ENCODE measurements at places on chromosomes 5 and 9. TPM values are rescaled to one million over a fixed set of nuclear protein-coding genes. Genes with fewer than 3 reads are reported as not detected.

FAM78A gene
- 2.8 TPM for polyA plus RNA-seq

ZNF483 gene
- 2.0 TPM for polyA plus RNA-seq

PRDM9 gene
- polyA plus RNA-seq, result not detected

CBY3 gene
- 0.36 TPM for polyA plus RNA-seq

CDH18 gene
- polyA plus RNA-seq, result 0.73 TPM

CDH6 gene
- polyA plus RNA-seq, result 65.6 TPM

SPOCK1 gene
- polyA plus RNA-seq, result 9.0 TPM

DNA sequence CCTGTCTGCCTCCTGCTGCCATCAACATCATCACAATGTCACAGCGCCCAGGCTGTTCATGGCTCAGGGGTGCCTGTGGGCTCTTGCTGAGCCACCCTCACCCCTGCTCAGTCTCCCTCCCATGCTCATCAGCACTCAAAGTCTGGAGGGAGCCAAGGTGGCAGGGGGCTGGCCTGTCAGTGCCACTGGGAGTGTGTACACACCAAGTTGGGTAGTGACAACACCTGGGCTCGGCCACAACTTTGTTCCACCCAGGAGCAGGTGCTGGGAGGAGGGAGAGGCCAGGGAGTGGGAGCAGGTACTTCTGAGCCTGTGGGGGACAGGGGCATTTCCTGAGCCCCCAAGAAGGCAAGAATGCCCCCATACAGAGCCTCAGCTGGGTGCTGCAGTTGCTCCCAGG lies 77.5 kb upstream of the C6 start:
- DNase-seq, result no peak

DNA sequence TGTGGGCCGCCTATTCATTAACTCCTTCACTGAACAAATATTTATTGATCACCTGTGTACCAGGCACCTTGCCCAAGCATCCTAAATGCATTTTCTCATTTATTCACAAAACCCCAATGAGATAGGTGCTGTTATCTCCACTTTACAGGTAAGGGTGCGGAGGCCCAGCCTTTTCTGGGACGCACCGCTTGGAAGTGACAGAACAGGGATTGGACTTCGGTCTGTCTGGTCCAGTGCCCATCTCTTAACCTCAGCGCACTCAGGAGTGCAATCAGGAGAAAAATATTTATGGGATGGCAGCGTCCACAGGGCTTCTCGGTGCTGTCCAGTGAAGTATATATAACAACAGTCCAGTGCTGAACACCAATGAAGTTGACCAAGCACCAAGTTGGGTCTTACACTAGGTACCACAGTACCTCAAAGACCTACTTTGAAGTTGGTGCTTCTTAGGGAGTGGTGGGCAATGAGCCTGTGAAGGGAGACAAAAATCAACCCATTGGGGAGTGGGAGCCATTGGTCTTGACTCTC lies 18.9 kb upstream of the GARNL3 start:
- DNase-seq, result no peak

DNA sequence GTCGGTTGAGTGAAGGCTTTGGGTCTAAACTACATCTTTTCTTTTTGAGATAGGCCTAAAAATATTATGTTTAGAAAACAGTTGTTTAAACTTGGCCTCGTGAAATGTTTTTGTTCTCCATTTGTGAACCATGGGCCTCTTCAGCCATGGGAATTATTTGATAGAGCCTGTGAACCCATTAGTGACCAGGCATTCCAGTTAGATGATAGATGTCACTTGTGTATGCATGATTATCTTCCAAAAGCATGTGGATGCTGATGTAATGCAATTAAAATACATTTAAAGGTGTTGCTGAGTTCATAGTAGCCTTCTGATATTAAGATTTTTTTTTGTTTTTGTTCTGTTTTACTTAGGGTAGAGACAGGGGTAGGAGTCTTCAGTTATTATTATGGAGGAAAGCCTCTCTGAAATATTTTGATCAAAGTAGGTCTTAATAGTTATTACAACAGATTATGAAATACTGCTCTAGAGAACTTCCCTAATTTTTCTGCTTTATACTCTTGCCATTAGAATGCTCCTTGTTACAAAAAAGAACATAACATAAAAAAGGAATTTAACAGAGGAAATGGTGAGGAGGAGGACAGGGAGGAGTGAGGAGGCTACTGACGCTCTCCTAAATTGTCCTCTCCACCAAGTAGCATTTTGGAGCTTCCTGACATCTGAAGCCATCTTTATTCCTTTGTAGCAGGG lies 32.9 kb downstream of the CPEB4 start:
- no peak for DNase-seq

- DNase-seq, result no peak
These were observed 20.0 kb upstream of the MLANA start for GRCh38 chr9:5870691-5871090.

- DNase-seq, result no peak
These were observed 280.4 kb downstream of the CDH9 start for GRCh38 chr5:26757941-26758340.

DNA sequence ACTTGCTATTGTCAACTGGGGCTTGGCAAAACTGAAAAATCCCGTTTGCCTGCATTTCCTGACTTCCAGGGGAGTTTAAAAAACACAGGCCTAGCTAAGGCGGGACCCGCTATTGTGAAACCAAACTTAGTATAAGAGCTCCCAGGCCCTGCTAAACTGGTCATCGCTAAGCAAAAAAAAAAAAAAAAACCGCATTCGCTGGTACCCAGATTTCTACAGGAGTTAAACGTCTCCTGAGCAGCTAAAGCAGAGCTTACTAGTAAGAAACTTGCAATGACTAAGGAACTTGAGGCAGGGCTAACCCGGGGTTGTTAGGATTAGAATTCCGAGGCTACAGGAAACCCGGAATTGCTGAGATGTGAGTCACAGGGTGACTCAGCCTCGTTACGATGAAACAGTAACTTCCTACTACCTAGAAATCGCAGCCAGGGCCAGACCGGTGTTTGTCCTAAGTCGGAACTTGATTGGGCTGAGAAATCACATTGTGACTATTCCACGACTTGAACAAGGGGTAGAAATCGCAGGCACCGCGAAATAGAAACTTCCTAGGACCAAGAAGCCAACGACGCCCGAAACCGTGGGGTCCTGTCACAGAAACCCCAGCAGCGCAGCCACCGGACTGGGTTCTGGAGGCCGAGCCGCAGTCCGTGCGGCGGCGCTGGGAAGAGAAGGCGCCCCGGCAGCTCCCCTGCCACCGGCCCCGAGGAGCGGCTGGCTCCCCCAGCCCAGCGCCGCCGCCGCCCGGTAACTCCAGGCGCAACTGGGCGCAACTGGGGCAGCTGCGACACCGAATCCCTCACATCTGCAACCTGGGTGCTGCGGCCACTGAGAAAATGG lies 89.4 kb downstream of the ANXA2R start:
- no peak for DNase-seq

- DNase-seq, result no peak
These were observed 20.8 kb upstream of the PTBP3 start for GRCh38 chr9:112354081-112354743.

DNA sequence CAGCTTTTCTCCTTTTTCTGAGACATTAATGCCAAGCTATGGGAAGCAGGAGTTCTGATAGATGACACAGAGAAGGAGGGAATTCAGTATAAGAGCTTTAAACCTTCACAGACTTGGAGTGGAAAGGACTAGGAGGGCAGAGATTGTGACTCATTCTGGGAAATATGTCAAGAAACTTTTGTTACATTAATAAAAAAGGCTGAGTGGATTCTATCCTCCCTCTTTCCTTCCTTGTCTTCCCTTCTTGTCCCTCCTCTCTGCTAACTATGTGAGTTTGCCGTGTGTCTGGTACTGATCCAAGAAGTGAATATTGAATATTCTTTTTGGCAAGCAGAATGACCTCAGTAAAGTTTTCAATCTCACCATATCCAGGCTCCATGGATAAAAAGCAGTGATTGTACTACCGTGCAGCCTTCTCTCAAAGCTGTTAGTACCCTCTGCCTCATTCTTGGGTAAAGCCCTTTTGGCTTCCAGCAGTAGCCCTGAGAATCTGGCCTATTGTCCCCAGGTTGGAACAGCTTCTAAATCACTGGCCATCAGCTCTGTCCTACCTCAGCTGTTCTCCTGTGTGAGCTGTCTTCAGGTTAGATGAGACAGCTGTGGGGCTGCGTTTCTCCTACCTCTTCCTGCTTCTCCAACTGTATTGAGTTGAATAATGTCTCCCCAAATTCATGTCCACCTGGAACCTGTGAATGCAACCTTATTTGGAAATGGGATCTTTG lies 73.9 kb downstream of the ATG10 start:
- DNase-seq, result no peak

DNA sequence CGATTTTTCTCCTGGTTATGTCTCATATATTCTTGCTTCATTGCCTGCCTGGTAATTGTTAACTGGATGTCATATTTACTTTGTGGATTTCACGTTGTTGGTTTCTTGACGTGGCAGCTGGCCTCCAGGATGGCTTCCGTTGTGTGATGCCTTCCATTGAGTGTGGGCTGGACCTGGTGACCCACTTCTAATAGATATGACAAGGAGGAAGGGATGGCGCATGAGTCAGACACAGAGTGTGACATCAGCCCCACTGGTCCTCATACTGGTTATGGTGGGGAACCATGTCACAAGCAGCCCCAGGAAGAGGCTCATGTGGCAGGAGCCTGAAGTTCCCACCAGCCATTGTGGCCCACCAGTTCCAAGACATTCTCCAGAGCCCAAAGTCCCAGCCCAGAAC lies 6.4 kb upstream of the PAEP start:
- no peak for DNase-seq

DNA sequence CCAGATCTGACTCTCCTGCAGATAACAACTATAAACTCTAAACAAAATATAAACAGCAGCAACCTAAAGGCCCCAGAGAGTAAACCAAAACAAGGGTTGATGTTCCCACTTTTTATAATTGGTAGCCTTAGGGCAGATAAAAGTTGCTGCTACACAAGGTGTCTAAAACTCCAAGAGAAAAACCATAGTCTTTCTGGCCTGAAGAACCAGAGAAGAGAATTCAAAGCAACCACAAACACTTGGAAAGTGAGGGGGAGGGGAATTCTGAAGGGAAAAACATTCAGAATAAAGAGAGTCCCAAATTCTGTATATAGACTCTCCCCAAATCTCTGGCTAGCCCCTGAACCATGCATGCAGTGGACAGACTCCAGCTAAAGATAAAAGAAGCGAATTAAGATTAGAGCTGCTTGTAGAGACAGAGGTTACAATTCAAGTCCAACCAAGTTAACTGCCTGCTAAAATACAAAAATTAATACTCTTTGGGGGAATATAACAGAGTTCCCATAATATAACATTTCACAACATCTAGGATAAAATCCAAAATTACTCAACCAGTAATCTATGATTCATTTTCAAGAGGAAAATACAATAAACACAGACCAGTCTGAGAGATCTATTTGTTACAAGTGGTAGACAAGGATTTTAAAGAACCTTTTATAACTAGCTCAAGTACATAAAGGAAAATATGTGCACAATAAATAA lies 37.5 kb upstream of the RGMB start:
- DNase-seq, result no peak

DNA sequence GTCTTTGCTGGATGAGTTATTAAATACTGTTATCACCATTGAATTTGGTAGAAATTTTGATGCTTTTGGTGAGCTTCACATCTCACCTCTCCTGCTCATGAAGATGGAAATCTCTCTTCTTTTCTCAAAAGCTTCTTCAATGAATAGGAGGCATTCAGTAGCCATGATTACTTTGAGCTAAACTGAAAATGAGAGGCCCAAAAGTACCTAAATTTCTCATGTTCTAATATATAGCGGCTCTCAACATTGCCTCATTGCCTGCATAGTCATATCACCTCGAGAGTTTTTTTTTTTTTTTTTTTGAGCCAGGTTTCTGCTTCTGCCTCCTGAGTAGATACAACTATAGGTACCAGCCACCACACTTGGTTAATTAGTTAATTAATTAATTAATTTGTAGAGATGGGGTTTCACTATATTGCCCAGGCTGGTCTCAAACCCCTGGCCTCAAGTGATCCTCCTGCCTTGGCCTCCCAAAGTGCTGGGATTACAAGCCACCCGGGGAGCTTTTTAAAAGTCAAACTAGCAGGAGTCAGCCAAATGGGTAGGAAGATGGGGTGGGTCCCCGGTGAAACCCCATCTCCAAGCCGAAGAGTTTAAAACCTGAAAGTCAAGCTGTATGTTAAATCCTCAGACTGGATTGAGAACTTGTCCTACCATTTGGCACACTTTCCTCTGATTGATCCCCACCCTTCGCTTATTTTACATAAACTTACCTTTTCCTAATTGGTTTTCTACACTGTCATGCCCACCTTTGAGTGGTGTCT lies 169.0 kb downstream of the DOCK2 start:
- DNase-seq, result no peak

GRCh38 chr9:115250621-115251032 lies 132.7 kb upstream of the TNC start:
- no peak for DNase-seq

DNA sequence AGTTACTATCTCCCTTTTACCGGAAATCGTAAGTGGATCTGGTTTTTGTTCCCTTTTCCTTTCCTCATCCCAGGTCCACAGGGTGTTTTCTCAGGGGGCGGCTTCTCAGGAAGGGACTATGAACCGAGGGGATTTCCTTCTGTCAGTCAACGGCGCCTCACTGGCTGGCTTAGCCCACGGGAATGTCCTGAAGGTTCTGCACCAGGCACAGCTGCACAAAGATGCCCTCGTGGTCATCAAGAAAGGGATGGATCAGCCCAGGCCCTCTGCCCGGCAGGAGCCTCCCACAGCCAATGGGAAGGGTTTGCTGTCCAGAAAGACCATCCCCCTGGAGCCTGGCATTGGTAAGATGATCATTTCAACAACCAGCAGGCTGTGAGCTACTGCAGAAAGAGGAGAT lies 75.8 kb downstream of the GOLPH3 start:
- no peak for DNase-seq

GRCh38 chr9:125942125-125942524 lies 195.0 kb downstream of the PBX3 start:
- no peak for DNase-seq
